HL-60 (cell line): ENCODE measurements at places on chromosomes 16 and 17.

DNA sequence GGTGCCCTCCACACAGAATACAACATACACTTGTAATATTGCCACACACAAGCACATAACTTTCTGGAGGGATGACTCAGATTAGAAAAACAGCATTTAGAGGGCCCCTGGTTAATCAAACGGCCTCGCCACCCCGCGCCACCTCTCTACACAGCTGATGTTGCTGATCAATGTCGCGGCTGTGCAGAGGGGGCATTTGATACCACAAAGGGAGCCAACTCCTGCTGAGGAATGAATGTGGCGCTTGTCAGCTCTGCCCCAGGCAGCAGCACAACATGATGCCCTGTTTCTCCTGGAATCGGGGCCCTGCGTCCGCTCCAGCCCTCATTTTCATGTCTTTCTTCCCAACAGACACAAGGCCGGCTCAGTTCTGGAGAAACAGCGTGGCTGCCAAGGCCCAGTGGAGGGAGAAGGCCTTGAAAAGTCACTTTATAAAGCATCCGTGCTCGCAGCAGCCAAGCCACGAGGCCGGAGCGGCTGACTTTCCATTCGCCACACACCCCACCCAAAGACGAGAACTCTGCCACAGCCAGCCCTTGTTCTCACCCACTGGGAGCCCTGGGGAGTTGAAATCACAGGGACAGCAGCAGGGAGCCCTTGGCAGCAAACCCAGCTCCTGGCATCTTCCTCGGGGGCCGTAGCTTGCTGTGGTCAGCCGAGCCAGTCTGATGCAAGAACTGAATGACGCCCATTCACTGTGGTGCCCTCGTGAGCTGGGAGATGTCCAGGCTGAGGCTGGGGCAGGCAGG is 65.6 kb downstream of the XYLT1 start:
- DNase-seq = no peak

DNA sequence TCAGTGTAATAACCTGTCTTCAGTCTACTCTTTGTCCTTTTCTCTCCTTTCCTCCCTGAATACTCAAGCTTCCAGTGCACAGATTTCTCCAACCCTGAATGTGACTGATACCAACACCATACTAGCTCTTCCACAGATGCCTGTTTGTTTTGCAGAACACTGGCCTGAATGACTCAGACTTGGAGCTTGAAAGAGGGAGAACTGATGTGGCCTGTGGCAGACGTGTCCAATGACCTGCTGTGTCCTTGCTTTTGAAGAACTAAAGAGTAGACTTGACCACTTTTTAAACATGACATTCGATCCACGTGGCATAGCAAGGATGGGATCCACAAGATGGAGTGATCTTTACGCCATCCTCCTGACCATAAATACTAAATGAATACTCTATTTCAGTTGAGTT is 361.0 kb downstream of the WWOX start:
- no peak for DNase-seq

DNA sequence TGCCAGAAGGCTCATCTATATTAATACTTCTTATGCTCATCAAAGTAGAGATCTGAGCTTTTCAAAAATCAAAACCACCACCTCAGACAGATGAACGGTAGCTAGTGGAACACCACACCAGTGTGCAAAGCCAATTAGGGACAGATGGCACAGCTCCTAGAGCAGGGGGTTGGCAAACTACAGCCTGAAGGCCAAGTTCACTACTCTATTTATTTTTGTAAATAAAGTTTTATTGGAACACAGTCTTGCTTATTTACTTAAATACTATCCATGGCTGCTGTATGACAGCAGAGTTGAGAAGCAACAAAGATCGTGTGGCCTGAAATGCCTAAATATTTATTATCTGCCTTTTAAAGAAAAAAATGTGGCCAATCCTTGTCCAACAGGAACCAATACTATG is 56.8 kb downstream of the AMFR start:
- no peak for DNase-seq

- DNase-seq = no peak
Measured at GRCh38 chr16:47037396-47037745, 63.9 kb upstream of the DNAJA2 start.

DNA sequence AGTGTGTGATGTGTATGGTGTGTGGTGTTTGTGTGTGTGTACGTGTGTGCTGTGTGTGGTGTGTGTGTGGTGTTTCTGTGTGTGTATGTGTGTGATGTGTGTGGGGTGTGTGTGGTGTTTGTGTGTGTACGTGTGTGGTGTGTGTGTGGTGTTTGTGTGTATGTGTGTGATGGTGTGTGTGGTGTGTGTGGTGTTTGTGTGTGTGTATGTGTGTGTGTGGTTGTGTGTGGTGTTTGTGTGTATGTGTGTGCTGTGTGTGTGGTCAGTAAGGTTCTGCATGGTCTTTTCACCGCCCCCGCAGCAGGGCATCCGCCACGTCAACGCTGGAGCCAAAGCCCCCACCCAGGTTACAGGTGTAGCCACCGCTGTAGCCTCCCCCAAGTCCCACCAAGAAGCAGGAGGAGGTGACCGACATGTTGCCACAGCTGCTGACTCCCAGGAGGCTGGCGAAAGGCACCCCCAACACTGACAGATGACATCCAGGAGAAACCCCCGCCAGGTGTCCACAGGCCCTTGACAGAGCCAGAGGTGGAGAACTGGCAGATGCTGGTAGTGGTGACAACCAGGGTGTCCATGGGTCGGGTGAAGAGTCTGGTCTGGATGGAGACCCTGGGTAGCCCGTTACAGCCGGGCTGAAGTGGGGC is 9.3 kb upstream of the KRT17 start:
- no peak for DNase-seq

DNA sequence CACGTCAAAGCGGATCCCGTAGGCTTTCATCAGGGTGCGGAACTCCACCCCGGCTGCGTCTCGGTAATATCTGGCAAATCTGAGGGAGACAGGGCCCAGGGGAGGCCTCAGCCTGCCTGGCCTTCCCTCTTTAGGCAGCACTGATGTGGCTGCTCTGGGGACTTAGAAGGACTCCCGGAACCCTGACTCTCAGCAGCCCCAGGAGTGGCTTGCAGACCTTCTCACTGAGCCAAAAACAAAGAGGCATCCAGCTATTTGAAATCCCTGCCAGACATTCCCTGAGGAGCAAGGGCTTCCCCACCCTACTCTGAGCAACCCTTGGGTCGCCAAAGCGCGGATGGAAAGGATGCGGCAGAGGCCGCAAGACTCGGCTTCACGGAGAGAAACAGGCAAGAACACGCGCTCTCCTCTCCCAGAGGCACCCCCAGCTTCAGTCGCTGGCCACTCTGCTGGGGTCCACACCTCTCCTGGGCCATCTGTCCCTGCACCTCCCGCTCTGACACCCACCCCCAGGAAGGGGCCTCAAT is 7.9 kb downstream of the P2RX5 start:
- DNase-seq = no peak

DNA sequence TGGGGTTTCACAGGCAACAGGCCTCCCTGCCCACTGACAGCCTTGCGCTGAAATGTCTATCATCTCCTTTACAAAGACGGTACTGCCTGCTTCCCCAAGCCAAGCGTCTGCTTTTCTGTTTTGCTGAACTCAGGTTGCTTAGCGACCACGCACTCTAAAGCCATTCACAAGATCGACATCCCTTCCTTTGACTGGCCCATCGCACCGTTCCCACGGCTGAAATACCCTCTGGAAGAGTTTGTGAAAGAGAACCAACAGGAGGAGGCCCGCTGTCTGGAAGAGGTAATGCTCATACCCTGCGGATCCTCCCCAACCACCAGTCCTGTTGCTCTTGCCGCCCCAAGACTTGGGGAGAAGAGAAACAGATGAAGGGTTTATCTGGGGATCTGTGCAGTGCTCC is 28.7 kb downstream of the TMEM186 start:
- no peak for DNase-seq

DNA sequence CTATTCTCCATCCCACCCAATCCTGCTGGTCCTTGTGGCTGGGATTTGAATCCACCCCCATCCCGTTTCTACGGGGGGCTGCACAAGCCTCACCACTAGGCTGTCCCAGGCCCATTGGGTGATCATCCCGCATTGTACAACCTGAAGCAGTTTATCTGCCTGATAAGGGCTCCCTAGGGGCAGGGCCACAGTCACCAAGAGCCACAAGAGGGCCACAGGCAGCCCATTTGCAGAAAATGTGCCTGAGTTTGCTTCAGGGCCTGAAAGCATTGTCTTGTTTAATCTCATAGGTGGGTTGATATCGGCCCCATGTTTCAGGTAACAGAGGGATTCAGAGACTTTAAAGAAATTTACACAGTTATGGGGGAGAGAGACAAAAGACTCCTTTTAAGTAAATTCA is 245.0 kb downstream of the CPPED1 start:
- no peak for DNase-seq

DNA sequence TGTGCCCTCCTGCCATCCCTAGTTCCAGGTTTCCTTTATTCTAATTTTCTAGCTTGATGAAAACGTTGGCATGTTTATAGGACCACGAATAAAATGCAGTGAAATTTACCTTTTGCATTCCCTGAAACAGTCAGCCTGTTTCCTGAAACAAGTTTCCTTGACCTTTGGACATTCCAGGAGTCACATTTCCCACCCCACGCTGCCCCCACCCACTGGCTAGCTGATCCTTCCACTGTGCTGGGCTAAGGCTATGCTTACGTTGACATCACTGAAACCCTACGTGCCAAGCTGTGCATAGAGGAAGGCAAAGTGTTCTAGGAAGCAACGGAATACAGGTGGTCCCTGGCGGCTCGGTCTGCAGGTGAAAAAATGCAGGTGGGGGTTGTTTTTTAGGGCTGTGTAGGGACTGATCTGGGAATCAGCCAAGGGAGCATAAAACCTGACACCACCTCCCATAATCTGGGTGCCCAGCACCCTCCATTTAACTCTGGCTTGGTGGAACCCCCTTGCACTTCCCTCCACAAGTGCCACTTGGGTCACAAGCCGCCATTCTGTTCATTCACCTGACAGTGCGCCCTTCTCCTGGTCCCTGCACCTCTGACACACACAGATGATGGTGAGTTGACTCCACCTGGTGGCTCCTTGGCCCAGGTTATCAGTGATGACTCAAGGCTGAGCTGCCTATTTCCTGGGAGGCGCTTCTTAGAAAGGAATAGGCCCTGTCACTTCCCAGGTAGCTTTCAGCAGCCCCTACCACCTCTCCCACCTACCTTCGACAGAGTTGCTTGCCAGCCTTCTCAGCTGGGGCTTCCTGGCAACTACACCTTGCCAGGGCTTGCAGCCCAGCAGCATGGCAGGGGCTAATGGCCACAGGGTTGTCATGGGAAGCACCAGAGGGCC is 83.7 kb downstream of the N4BP1 start:
- no peak for DNase-seq

GRCh38 chr16:59124056-59124455 is 389.9 kb upstream of the GOT2 start:
- DNase-seq = no peak

GRCh38 chr17:63477480-63478440 is 899 bp downstream of the ACE start:
- no peak for DNase-seq

DNA sequence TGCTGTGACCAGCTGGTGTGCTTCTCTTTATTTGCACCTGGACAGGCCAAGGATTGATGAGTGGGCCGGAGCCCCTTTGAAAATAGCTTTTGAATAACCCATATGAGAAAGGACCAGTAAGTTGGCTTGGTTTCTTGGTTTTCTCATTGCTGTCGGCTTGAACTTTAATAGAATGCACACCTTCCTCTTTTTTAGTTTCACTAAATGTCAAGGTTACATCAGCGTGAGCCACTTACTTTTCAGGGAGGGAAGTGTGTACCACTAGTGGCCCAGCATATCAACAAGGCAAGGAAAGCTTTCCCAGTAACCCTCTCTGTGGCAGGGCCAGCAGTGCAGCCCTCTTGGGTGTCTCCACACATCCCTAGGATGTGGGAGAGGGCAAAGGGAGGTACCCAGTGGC is 433.3 kb downstream of the CA10 start:
- DNase-seq = no peak

- no peak for DNase-seq
Measured at GRCh38 chr17:79082311-79083190, 7.9 kb downstream of the ENGASE start.

DNA sequence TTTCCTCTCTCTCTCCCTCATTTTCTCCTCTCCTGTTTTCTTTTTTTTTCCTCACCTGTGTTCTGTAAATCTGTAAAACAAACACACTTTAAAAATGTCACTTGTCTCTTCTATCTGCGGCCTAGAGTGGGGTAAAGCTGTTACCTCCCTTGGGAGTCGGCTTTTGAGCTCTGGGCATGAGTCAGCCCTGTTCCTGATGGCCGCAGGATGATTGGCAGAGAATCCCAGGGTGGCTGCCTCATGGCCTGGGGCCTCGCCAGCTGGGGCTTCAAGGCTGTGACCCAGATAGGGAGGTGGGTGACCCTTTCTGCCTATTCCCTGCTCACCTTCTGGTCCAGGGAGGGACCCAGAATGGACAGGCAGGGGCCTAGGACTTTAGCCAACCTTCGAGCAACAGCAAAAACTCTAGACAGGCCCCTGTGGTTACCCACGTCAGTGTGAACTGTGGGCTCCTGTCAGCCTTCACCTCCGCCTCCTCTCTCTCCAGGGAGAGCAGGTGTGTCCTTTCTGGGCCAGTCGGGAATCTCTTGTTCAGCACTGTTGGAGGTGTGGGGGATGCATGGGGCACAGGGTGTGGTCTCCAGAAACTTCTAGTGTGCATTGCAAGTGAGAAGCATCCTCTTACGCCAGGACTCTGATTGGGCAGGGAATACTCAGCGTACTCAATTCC is 87.4 kb downstream of the RAP1GAP2 start:
- no peak for DNase-seq

GRCh38 chr17:64270885-64271284 is 7.8 kb upstream of the TEX2 start:
- no peak for DNase-seq

DNA sequence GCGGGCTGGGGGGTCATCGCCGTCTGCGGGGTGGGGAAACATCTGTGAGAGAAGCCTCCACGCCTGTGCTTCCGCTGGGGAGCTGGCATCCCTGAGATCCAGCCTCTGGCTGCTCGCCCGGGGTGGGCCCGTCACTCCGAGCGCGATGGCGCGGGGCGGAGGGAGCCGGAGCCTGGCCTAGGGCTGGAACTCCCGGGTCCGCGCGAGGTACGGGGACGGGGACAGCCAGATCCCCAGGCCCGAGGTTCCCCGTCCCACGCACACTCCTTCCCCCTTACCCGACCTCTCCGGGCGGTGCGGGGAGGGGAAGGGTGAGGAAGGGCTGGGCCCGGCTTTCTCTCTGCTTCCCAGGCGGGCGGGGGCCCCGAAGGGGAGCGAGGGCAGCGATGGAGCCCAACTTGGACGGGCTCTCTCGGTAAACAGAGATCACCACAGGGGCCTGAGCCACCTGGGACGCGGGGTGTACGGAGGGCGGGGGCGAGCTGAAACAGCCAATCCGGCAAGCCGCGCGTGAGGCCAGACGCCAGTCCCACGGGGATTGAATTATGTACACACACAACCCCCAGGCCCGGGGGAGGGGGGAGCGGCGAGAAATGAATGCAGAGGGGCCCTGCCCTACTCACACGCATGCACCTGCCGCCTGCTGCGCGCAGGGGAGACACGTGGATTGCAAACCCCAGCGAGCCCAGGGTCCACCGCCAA is at the start of gene SLC16A11:
SLC16A11 (minus strand) TSS at position 596 of the 702 bp plus-strand sequence; CDS start at position 17, 579 bp downstream.
- no peak for DNase-seq

DNA sequence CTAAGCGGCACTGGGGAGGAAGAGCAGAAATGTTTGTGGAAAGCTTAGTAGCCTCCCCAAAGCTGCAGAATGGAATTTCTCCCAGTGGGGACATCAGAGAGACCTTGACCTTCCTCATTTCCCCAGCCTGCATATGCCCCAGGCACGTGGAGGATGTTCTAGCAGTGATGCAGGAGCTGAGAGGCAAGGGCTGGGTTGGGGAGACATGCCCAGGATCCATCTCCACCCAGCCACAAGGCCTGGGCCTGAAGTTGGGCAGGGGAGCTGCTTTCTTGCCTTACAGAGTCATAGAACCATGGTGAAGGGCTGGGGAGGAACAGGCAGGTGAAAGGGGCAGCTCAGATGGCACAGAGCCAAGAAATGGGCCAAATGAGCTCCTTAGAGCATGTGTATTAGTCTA is 104.0 kb downstream of the TMEM132E start:
- DNase-seq = no peak
